ENCODE measurements at places on chromosomes 3 and 15.

DNA sequence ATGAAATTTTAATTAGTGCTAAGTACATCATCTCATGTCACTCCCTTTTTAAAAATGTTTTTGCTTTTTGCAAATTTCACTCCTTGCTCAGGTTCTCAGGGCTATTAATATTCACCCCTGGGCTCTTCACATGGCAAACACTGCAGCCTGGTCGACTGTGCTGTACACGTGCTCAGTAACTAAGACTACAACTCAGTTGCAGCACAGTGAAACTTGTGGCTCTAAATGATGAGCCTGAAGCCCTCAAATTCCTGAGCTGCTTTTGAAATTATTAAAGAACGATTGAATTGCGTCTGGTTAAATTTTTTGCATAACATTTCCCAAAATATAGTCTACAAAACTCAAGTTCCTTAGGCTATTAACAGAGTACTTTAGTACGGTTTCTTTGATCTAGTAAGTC lies 159.3 kb upstream of the C2CD4B start:
- DNase-seq = no peak

DNA sequence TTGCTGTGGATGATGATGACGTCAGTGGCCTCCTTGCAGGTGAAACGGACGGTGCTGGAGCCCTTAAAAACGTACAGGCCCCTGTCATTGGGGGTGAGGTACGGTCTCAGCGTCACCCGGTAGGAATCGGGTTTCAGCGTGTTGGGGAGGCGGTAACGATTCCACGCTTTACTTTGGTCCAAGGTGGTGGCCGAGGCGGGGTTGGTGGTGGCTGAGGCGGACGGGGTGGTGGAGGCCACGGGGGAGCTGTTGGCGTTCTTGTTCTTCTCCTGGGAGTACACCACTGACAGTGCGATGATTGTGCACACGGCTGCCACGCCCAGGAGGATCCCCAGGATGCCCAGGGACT lies 8.5 kb downstream of the ANPEP start:
- no peak for DNase-seq

DNA sequence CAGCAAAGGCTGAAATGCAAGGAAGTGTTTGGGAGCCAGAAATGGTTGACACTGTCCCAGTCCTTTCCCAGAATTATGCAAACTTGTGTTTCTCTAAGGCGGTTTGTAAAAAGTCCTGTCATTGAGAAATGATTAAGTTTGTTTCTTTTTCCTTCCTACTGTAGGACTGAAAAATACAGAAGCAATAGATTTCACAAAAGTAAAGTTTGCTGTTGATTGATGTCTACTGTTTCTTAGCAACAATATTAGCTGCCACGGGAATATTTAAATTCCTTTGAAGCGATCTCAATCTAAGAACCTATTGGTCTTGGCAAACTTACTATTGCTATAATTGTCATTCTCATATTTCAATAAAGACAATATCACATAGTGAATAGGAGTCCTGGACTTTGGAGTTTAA lies 100.7 kb upstream of the IL12A start:
- DNase-seq = no peak

- no peak for DNase-seq
Observed at GRCh38 chr15:49610157-49610918, 10.3 kb downstream of the FAM227B start.

GRCh38 chr3:150150633-150151032 lies 179.9 kb upstream of the PFN2 start:
- DNase-seq = no peak

All from NB4 (cell line).